ENCODE measurements at places on chromosomes 16 and 17. TPM values are rescaled to one million over a fixed set of nuclear protein-coding genes. Genes with fewer than 3 reads are reported as not detected.
A peak's percentile ranks its signal among the peaks of the same experiment; 100 is the strongest.

DNA sequence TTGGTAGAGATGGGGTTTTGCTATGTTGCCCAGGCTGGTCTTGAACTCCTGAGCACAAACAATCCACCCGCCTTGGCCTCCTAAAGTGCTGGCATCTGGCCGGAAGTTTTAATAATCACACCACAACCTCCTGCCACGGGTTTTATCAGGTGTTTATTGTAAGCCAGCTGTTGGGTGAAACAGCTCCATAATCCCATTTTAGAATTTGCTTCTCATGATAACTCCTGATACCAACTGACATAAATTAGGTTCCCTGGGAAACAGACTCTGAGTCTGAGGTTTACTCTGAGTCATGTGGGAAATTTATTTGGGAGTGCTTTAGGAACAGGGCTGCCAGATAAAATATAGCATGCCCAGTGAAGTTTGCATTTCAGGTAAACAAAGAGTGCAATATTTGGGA, 122.6 kb upstream of the MED13 start:
- DNase-seq = no peak

DNA sequence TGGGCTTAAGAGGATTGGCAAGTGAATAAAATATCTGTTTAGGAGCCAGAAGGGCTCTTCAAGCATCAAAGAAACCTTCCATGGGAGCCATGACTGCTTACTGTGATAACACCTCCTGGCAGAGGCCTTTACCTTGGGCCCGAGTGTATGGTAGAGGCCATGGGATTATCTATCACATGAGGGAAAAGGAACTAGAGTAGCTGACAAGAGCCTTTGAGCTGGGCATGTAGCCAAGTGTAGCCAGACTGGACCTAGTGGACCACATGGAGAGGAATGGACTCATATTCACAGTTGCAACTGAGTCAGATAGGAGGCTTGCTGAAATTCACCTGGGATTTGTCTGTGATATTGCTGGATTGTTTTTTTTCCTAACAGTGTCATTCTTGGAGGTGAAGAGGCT, 276.0 kb upstream of the ZFHX3 start:
- DNase-seq = no peak

GRCh38 chr16:27424772-27425498, 23.0 kb downstream of the IL21R start:
- peak; percentile 0 for DNase-seq

- DNase-seq = no peak
Observed at GRCh38 chr17:44738214-44738906, 20.4 kb upstream of the ADAM11 start.

DNA sequence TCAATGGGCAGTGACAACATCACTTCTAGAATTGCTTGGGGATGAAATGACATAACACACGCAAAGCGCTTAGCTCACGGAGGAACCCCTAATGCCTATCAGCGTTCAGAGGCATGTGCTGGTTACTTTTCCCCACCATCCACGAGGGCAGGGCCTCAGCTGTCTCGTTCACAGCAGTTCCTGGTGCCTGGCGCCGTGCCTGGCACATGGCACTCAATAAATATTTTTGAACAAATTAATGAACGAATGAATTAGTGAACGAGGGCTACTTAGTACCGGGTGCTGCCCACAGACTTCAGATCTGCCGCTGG, 14.1 kb upstream of the CIBAR2 start:
- DNase-seq = no peak

- no peak for DNase-seq
Observed at GRCh38 chr17:57604771-57605674, 140.1 kb downstream of the CCDC182 start.

GRCh38 chr17:54901230-54901822, 674 bp downstream of the TOM1L1 start:
- DNase-seq = no peak

GRCh38 chr17:17750881-17751280, 69.6 kb downstream of the RAI1 start:
- DNase-seq = no peak

- DNase-seq = no peak
Observed at GRCh38 chr16:79348521-79349306, 251.8 kb downstream of the MAF start.

DNA sequence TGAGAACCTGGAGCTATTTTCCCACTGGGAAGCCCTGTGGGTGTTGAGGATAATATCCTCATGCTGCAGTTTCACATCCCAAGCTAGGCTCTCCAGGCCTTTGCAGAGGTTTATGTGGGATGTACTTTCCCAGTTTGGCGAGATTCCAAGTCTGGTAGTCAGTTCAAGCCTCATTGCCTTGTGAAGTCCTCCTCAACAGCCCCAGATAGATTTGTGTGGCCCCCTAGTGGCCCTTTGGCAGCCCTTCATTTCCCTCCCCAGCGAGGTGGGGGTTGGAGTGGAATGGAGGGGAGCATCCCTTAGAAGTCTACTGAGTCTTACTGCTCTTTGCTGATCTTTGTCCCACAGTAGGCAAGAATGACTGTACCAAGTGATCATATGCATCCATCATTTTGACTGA, 137.9 kb downstream of the CDH11 start:
- peak; percentile 64 for DNase-seq

DNA sequence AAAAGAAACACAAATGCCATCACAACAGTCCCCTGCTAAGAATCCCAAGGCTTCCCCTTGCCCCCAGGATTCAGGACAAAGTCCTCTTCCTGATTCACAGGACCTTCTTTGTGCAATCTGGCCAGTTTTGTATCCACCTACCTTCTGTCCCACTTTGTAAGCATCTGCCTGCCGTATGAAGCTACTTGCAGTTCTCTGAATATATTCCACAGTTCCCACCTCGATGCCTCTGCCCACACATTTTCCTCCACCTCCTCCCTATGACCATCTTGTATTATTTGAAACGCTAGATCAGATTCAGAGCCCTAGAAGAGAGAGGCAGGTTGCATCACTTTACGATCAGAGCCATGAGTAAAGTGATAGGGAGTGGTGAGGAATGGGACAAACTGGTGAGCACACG, 159.2 kb upstream of the XYLT1 start:
- no peak for DNase-seq

GRCh38 chr16:23597003-23597756, 1.1 kb upstream of the NDUFAB1 start:
- peak; percentile 31 for DNase-seq

DNA sequence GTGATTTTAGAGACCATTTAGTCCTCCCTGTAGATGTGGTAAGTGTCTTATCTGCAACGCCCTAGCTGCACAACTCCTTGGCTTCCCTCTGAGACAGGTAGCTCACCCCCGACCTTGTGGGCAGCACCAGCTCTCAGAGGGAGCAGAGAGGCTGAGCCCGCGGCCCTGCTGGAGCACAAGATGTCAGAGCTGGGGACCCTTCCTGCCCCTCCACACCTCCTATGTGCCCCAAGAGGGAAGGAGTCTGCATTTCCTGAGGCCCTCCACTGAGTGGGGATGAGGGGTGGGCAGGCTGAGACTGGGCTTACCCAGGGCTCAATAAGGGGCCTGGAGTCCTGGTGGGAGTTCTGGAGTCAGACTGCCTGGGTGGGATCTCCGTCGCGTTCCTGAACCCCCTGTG, 12.2 kb upstream of the ADGRG1 start:
- DNase-seq = no peak

- no peak for DNase-seq
Observed at GRCh38 chr17:81160747-81161453, 4.4 kb upstream of the PVALEF start.

GRCh38 chr17:34637548-34638525, 58.5 kb downstream of the TMEM132E start:
- DNase-seq = peak; percentile 89

GRCh38 chr17:50099003-50099402, 3.9 kb downstream of the PDK2 start:
- no peak for DNase-seq

DNA sequence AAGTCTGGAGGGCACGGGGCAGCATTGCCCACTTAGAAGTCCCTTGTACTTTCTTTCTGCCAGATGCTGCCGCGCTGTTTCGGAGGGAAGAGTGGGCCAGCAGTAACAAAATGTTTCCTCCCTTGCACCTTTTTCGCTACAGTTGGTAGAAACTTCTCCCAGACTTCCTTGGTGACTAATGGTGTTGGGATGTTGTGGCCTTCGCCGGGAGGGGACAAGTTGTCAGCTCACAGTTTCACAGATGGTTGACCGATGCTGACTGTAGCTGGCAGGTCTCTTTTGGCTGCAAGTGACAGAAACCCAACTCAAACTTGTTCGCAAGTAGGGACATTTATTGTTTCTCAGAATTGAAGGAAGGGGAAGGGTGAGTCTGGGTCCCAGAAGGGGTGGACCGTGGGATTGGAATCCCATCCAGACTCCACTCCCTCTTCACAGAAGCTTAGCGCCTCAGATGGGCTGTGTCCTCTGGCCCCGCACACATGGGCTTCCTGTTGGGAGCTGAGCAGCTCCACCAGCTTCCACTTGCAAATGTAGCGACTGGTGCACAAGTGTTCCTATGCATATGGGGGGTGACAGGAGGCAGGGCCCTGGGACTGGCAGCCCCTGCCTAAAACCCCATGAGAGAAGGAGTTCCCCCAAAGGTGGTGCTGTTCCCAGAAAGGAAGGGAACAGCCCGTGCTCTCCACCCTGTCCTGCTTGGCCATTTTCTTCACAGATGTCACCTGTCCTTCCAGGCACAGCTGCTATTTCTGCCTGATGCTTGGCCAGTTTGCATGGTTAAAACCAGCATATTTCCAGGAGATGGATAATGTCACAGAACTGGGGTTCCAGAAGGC, 30.9 kb upstream of the RPRML start:
- DNase-seq = no peak

DNA sequence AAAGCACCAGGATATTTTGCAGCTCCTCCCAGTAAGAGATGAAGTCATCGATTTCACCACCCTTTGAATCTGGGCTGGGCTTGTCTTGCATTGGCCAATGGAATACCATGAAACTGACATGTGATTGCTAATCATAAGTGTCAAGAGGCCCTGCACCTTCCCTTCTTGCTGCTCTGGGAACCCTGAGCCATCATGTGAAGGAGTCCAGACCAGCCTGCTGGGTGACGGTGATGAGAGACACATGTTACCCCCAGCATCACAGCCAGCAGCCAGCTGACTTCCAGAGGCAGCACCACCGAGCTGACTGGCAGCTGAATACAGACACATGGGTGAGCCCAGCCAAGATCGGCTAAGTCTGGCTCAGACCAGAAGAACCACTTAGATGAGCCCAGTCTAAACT, 43.6 kb upstream of the CACNG4 start:
- no peak for DNase-seq

GRCh38 chr17:78828470-78829185, 12.0 kb downstream of the USP36 start:
- DNase-seq = no peak

DNA sequence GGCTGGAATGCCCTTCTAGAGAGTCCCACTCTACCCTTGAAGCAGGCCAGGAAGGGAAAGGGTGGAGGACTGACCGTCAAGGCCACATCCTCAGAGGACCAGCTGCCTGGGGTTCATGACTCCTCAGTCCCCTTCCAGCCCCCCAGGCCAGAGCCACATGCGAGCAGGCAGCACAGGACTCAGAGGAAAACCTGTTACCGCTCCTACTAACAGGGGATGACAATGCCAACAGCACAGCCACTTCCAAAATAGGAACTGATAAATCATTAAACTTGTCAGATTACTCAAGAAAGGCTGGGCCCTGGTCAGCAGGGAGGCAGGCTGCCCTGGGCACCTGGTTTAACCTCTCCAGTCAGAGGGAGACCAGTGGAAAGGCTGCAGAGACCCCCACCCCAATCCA, 206.2 kb upstream of the SDK2 start:
- no peak for DNase-seq

Gene OMG
- not detected for total RNA-seq

Gene LGALS9B
- not detected for total RNA-seq

Gene KRTAP4-5
- not detected for total RNA-seq

Gene DNASE1L2
- 1.0 TPM for total RNA-seq

Gene RPL23
- 2,464 TPM for total RNA-seq

Gene STAC2
- not detected for total RNA-seq

Gene GNGT2
- 2.1 TPM for total RNA-seq

Gene LRRC36
- total RNA-seq = 24.1 TPM

Gene PTX4
- 0.21 TPM for total RNA-seq

Gene ZNF469
- 14.7 TPM for total RNA-seq

Gene HIGD1B
- total RNA-seq = not detected

Gene SPATA32
- not detected for total RNA-seq

Gene TP53TG3D
- total RNA-seq = not detected

Measured in endothelial cell (in vitro differentiated cells).